ELR (cell line): ENCODE measurements at places on chromosomes 6 and 20.

- DNase-seq, result no peak
These were observed 221.3 kb downstream of the FARS2 start for GRCh38 chr6:5482619-5483018.

DNA sequence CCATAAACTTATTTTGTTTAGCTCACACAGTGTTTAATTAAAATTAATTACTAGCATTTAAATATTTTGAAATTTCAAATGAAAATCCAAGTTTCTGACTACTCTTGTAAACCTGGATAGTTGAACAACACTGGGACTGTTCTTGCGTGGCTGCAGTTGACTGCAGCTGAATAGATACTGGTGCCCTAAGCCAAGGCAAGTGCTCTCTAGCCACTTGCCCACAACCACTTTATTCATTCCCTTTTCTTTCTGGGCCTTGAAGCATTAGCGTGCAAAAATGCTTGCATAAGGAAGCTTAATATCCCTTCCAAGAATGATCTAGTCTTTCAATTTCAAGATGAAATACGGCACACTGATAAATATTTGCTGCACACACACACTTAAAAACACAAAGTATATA lies 676.0 kb upstream of the MARCKS start:
- DNase-seq, result no peak

DNA sequence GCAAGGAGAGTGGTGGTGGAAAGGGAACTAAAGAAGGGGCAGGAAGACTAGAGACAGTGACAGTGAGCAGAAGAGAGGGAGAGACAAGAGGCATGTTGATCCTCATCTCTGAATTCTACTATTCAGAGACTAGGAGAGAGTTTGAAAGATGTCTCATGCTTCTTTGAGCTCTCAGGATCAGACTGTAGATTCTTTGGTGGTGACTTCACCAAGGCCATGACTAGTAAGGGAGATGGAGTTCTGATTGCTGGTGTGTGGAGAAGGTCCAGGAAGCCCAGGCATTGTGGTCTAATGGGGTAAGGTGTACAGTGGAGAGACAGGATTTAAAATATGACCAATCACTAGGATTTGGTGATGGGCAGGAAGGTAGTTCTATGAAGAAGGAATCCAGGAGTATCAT lies 713 bp downstream of the WFDC9 start:
- DNase-seq, result peak; percentile 45

GRCh38 chr6:154377726-154378125 lies 21.1 kb upstream of the IPCEF1 start:
- no peak for DNase-seq

DNA sequence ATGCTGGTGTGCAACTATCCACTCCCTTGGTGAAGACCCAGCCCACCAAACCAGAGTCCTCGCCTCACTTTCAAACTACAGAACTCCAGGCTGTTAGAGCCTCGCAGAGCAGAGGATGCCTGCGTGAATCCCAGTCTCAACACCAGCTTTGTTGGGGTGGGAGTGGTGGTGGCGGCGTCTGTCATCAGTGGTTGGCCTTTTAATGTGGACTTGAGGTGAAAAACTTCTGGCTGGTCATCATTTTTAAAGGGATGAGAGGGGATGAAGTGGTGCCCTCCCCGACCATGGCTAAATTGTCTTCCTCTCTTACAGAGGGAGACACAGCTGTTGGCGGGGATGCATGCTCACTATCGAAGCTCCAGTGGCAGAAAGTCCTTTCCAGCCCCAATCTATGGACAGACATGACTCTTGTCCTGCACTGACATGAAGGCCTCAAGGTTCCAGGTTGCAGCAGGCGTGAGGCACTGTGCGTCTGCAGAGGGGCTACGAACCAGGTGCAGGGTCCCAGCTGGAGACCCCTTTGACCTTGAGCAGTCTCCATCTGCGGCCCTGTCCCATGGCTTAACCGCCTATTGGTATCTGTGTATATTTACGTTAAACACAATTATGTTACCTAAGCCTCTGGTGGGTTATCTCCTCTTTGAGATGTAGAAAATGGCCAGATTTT lies 54.9 kb downstream of the EZR start:
- no peak for DNase-seq

- no peak for DNase-seq
These were observed 3.9 kb downstream of the EPM2A start for GRCh38 chr6:145731447-145731846.

DNA sequence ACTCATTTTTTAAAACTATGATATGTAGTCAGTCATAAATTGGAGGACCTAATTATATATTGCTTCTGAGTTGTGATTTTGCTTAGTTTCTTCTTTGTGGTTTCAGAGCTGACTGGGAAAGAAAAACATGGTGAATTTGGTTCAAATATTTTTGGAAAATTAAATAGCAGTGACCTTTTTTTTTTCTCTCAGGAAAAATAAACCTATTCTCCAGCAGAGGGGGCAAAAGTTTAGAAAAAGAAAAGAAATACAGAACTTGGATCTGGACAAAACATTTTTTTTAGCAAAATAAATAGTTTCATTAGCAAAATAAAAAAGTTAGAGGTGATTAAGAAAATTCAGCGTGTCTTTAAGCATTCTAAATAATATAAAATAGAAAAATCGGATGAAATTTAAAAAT lies 10.2 kb downstream of the COL10A1 start:
- DNase-seq, result peak; percentile 42

DNA sequence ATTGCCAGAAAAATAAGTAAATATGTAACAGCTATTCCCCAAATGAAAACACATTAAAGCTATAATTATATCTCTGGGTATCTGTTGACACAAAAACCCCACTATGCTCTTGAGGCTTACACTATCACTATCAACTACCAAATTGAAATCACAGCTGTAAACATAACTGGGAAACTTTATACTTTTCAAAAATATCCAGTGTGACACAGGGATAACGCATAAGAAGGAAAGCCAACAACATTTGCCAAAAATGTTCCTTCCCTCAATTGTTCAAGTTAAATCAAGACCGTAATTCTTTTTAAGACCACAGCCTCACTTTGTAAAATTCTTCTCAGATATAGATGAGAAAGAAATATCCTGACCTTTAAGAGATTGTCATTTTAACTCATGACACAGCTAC lies 3.1 kb downstream of the ZHX3 start:
- no peak for DNase-seq

DNA sequence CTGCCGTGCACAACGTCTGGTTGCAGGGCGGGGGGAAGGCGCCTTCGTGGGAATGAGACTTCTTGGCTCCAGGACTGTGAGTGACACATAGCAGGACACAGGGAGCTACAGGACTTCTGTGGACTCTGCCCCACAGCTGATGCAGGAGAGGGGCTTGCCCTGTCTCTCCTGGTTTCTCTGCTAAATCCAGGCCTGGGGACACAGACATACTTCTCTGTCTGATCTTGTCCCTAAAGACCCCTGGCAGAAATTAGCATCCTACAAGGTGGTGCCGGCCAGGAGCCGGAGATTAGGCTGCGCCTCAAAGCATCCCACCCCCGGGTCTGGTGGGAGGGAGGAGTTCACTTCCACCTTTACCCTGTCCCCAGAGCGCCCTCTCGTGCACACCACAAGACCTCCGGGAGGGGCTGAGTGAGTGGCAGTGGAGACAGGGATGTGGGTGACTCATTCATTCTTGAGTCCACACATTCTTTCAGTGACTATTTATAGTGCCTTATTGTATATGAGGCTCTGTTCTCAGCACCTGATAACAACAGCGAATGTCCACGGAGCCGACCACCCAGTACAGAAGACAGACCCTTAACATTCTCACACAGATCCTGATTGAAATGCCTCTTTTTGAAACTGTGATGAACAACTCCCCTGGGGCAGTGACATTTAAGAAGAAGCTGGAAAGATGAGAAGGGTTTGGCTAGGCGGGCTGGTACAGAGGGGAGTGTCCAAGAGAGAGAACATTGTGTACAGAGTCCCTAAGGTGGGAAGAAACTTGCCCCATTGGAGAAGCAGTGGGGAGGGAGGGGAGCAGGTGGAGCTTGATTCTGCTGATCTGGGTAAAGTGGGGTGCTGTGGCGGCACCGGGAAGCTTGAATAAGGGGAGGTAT lies 39.0 kb downstream of the GMPR start:
- DNase-seq, result peak; percentile 94

DNA sequence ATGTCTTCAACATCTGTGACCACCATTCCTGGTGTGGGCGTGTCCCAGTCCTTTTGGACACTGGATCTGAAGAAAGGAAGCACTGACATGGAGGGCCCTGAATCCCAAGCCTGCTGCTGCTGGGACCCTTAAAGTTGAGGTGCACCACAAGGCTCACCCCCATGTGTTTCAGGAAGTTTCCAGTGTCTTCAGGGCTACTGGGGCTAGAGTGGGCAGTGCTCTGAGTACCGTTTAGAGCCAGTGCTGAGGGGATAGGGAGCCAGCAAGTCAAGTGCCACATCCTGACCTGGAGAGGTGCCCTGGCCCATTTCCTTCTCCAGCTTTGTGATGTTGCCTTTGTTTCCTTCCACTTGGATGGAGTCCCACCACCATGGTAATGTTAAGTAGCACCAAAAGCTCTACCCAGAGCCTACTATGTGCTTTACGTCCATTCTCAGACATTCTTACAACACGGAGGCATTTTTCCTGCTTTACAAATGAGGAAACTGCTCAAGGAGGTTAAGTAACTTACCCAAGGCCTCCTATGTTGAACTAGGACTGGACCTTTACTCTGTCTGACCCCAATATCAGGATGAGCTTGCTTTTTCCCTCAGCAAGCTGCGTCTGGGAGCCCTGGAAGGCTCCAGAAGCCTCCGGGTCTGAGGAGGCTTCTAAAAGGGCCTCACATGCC lies 552 bp upstream of the DEF6 start:
- DNase-seq, result no peak

GRCh38 chr6:33414592-33415271 lies 3.2 kb downstream of the CUTA start:
- peak; percentile 49 for DNase-seq

DNA sequence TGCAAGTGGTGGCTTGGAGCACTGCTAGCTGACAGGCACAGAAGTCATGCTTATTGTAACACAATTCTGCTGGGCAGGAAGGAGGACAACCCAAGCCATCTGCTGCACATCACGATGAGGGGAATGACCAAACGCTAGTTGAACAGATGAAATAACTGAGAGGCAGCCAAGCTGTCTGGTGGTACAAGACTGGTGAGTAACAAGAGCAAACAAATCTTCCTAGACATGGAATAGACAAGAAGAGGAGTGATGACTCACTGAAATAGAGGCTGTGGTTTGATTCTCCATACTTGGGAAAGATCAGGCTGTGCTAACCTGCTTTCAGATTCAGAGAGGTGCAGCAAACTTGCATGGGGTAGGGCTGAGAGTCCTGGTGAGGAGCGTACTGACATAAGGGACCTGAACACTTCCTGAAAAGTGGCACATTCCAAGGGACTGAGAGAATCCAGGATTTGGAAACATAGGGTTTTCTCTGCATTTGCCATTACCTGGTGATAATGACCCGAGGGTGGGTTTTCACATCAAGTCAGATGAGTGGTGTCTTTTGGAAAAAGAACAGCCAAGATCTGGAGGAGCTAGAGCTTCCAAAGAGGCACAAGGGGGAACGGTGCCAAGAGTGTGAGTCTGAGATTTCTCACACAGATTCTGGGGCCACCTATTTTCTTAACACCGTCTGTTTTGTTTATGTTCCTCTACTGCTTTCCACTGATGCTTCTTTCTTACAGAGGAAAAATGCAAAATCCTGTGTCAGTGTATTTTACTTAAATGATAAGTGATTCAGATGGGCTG lies 60.0 kb downstream of the PRL start:
- peak; percentile 63 for DNase-seq

DNA sequence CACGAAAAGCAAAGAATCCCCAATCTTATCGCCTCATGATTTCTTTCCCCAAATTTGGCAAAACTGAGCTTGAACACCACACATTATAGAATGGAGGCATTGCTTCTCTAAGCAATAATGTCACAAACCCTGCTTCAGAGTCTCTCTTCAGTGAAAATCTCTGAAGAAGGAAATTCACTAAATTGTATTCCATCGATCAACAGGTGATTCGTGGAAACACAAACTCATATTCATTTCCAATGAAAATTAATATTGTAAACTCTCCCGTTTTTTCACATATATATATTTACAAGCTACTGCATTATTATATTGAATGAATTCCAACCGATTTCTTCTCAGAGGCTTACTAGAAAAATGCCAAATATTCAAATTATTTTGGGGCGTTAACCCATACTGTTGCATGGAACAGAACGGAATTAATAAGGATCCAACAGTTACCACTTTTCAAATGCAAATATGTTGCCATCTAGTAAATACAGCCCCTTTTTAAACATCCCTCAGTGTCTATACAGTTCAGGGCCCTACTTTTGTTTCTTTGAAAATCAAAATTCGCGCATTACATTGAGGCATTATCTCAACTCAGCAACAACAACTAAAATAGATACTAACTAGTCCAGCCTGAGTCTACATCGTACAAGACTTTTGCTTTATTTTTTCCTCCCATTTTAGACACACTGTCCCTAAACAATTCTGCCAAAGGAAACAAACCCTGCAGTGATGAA lies 1.3 kb downstream of the KIF13A start:
- no peak for DNase-seq

GRCh38 chr6:90440586-90441283 lies 144.1 kb upstream of the BACH2 start:
- no peak for DNase-seq

DNA sequence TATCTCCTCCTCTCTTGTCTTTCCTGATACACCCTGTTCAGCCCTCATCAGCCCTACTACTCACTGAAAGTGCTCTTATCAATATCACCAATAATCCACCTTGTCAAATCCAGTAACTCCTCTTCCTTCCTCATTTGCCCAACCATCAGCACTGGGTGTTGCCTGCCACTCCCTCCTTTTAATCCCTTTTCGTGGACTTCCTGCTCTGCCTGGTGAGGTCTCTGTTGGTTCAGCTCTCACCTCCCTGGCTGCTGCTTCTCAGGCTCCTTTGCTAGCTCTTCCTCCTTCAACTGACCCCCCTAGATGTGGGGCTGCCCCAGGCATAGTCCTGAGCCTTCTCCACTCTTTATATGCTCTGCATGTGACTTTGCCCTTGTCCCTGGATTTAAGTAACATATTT lies 92.5 kb downstream of the PREP start:
- no peak for DNase-seq
